Hematopoietic multipotent progenitor cell treated with erythropoietin and hydrocortisone succinate and interleukin-3 and kit ligand, for 8 days (in vitro differentiated cells): ENCODE measurements at places on chromosomes 4 and X.

DNA sequence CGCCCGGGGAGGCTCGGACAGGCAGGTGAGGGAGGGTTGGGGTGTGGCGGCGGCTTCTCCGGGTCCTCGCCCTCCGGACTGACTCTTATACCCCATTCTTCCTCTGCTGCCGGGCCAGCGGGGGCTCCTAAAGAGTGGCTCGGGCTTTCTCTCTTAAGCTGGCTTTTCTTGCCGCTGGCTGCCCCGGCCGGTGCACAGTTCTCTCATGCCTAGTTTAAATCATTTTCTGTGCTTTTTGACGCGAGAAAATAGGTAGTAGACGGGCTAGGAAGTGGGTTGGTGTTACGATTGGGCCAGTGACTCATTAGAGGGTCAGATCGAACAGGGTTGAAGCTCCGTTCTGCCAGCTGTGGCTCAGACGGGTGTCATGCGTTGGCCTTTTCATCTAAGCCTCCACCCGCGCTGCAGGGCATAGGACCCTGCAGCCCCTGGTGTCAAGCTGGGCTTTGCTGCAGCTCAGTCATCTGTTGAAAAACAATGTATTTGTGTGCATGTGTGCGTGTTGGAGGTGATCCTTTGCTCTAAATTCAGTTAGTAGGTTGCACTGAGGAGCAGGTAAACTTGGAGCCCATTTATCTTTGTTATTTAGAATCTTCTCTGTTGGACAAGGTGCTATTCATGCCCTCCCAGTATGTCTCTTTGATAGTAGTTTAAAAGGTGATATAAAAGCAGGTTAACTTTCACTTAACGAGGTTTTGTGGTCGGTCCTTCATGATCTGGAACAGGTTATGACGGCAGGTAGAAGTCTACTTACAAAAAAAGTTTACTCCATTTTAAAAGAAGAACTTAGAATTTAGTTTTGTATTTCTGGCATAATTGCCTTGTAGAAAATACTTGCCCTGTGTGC is 802 bp downstream of the BMP2K start:
- DNase-seq: peak; percentile 75

GRCh38 chrX:34879346-34879745 is 63.2 kb upstream of the FAM47B start:
- DNase-seq: no peak

DNA sequence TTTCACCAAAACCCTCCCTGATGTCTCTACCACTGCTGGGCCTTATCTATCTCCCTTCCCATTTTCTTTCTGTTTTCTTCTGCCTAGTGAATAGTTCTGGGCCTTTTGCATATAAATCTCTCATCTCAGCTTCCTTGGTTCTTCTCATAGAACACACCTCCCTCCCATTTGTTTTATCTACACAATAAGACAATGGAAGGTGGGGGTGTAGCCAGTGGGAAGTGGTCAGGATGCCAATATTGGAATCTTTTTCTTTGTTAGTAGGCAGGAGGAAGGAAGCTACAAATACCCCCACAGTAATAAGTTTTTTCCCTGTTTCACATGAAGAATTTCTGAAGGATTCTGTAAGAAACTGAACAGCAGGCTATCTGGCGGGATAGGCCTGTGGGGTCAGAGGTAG is 30.9 kb upstream of the RHOH start:
- no peak for DNase-seq

DNA sequence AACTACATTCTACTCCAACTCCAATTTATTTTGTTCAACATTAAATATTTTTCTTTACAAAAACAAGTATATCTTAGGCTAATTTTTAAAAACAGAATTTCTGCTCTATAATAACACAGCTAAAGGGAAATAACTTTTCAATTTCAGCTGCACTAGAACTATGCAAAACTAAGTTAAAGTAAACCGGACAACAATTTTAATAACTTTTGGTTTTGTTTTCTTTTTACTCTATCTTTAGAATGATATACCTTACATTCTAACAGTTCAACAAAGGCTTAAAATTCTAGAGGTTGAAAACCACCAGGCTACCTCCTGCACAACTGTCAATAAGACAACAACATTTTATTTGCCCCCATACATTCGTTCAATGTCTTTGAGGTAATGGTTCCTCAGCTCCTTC is 18.7 kb upstream of the KCNE5 start:
- DNase-seq: no peak

DNA sequence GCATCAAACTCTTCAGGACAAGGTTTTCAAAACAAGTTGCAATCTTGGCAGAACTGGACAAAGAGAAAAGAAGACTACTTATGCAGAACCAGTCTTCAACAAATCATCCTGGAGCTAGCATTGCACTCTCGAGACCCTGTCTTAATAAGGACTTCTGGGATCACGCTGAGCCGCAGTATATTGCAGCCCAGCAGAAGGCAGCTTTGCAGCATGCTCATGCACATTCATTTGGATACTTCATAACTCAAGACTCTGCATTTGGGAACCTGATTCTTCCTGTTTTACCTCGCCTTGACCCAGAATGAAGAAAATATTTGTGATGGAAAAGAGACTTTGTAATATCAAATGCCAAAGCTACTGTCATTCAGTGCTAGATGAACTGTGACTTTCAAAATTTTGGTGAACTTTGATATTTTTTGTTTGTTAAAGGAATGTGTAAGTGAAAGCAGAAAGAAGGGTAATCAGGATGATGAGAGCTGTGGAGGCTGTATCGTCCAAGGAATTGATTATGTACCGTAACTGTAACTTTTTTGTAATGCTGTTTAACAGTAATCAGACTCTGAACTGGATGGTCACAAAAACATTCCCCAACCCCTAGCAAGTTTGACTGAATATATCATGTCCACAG is 27.2 kb downstream of the HSPA4L start:
- DNase-seq: no peak

DNA sequence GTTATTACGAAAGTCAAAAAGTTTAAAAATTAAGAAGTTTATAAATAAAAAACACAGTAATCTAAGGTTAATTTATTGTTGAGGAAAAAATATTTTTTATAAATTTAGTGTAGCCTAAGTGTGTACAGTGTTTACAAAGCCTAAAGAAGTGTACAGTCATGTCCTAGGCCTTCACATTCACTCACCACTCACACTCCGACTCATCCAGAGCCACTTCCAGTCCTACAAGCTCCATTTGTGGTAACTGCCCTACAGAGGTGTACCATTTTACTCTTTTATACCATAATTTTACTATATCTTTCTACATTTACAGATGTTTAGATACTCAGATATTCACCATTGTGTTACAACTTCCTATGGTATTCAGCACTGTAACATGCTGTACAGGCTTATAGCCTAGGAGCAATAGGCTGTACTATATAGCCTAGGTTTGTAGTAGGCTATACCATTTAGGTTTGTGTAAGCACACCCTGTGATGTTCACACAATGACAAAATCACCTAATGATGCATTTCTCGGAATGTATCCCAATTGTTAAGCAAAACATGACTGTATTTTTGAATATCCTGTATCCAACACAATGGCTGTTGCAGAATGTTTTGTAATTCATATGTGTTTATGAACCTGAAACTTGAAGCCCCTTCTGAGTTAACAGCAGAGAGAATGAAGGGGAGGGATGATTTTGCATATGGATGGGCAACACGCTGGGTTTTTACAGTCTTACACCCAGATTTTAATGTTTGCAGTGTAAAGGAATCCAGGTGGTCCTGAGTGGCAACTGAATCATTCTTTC is 3.1 kb downstream of the PPBP start:
- no peak for DNase-seq

- DNase-seq: no peak
Observed at GRCh38 chr4:113049421-113050370, at the start of gene ANK2. TSS of gene ANK2 (plus strand) at chr4:113049653. CDS start at chr4:113049729, 76 bp downstream.

- DNase-seq: no peak
Observed at GRCh38 chrX:40582811-40583210, 2.0 kb downstream of the ATP6AP2 start.

DNA sequence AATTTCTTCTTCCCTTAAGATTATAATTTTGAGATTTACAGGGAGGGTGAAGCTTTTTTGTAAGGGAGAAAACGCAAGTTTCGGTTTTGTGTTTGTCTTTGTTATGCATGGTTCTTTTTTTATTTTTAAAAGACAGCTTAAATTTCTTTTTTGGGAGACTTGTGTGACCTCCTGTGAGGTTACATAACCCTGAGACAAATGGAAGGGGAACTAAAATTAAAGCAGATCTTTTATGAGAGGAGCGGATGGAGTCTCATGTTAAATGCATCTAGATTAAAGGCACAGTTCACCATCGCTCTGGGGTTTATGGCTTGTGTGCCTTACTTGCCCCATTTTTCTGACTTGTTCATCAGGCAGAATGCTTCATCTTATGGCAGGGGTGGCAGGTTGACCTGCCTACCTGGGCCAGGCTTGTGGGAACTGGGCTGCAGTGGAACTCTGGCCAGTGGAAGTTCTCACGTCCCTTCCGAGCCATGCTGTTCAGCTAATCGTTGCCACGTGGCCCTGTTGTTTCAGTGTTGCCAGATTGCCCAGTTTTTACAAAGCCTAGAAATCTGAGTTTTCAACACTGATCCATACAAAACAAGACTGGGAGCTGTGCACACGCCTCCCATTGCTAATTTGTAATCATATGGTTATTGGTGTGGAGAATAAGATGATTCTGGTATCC is 291.8 kb downstream of the ARHGAP10 start:
- DNase-seq: no peak

DNA sequence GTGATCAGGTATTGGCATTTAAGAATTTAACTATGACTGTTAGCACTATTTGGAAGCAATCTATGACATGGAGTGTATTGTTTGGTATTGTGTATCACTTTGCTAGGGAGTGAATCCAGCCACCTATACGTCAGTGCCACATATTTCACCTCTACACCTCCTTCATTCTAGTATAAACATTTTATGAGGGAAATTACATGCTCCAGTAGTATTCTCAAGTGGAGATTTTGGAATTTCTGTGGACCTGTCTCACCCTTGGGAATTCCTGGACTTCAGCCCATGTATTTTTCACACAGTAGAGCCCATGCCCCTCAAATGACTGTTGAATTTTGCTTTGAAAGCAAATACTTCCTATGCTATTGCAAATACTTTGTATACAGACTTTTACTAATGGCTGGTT is 11.3 kb downstream of the BST1 start:
- DNase-seq: no peak

GRCh38 chr4:72779241-72779640 is 210.2 kb upstream of the ADAMTS3 start:
- no peak for DNase-seq

DNA sequence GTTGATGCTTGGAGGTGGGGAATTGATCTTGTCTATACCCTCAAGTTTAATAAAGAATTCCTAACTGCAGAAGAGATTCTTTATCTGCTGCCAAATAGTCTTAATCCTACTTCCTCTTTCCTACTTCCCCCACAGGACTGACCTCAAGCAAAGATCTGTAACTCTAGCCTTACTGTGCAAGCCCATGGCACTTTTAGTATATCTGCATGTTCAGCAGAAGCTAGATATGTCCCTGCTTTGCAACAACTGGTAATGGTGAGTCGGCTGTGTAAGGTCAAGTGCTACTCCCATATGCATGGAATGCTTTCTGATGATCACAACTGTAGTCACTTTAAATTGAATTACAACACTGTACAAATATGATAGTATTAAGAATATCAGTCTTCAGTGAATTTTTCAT is 26.3 kb upstream of the PDS5A start:
- peak; percentile 42 for DNase-seq

DNA sequence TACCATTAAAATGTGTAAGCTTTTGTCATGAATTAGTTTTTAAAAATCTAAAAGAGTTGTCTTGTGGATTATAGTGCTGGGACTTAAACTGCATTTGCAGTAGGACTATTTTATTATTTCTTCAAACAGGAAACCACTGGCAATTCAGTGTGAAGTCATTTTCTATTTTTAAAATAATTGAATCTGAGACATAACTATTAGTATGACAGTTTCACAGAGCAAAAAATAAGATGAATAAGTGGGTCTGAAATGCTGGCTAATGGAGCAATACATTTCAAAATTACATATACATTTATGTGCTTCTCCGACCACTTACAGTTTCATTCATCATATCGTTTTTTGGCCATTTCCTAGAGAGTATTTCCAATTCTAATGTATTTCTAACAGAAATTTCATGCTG is 75.3 kb upstream of the RAPGEF2 start:
- DNase-seq: no peak

- DNase-seq: no peak
Observed at GRCh38 chr4:3299122-3299975, 6.5 kb downstream of the RGS12 start.

GRCh38 chrX:153469811-153470410 is 465 bp downstream of the HAUS7 start:
- peak; percentile 47 for DNase-seq

- peak; percentile 70 for DNase-seq
Observed at GRCh38 chrX:21960569-21961541, 20.3 kb downstream of the SMS start.

- no peak for DNase-seq
Observed at GRCh38 chr4:183164963-183165362, 65.9 kb downstream of the WWC2 start.

- DNase-seq: no peak
Observed at GRCh38 chr4:148207068-148207467, 235.1 kb downstream of the NR3C2 start.

DNA sequence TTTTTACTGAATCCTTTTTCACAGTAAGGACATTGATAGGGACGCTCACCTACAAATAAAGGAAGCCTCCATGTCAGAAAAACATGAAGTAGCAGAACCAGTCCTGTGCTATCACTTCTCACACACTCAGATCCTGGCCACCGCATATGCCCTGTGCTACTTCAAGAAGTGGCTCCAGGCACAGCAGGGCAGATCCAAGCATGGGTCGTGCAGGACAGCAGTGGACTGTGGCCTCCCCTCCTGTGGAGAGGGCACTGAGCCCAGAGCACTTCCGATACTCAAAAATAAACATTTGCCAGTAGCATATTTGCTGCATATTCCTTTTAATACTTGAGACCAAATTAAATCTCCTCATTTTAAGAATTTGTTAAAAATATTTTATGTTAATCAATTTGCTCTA is 167.9 kb downstream of the PRDM5 start:
- no peak for DNase-seq

DNA sequence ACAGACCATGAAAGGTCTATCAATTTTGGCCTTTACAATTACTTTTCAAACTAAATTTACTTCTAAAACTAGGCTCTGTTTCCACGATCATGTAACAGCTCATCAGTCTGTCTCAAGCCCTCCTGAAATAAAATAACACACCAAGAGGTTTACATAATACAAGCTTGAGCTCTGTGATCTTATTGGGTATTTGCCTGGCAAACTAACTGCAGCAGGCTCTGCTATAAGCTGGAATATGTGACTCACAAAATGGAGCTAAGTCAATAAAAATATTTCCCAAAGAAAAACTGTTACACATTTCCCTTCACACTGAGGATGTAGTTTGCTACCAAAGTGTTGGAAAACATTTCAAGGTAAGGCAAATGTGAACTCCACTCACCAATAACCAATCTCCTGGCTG is 94.7 kb upstream of the GPM6B start:
- no peak for DNase-seq

GRCh38 chr4:182339221-182339641 is 96.0 kb downstream of the TENM3 start:
- DNase-seq: no peak
